ENCODE measurements at places on chromosomes 12 and 14. TPM values are rescaled to one million over a fixed set of nuclear protein-coding genes. Genes with fewer than 3 reads are reported as not detected.
A peak's percentile ranks its signal among the peaks of the same experiment; 100 is the strongest.

DNA sequence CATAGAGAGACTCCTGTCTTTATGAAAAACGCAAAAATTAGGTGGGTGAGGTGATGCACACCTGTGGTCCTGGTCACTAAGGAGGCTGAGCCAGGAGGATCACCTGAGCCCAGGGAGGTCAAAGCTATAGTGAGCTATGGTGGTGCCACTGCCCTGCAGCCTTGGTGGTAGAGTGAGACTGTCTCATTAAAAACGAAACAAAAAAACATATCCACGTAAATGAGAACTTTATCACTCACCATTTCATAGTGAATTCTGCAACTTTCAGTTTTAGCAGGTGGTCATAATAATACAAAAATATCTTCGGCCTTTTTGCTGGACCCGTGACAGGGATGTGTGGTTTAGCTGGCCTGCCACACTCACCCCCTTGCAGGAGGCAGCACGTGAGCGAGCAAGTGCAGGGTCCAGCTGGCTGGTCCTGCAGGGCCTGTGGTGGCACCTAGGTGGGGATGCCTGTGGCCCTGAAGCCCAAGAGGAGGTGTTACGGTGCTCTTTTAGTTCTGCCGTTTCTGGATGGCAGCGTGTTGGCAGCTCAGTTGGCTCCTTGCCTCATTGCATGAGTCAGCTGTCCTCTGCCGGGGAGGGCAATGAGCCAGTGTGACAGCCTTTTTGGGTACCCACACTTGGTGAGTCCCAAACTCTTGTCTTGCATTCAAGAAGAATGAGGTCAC lies 1330.7 kb upstream of the TMEM132C start:
- DNase-seq: peak; percentile 64

GRCh38 chr12:94191023-94191422 lies 42.6 kb downstream of the PLXNC1 start:
- DNase-seq: no peak

PTPRR gene
- total RNA-seq: 1.2 TPM

ESR2 gene
- total RNA-seq: 0.21 TPM

KRT82 gene
- total RNA-seq: not detected

INHBC gene
- not detected for total RNA-seq
